T-helper 2 cell treated with Interferon-gamma antibody and Interleukin-4, amounts not matched to agents 5 μg/mL and 100 μg/mL, for 36 hours (primary cell): ENCODE measurements at places on chromosomes 16 and 17.

DNA sequence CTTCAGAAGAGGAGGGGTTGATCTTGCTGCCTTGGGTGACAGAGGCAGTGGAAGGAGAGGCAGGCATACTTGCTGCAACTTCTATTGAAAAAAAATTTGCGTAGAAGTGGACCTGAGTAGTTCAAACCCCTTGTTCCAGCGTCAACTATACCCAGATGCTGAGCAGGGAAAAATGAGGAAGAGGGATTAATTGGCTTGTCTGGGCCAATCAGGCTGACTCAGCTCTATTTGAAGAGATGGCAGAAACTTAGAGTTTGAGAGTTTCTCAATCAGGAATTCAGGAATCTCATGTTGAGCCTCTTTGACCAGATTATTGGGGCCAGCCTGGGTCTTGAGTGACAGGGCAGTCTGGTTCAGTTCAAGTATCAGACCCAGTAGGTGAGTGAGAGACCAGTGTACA, 17.6 kb downstream of the CASC3 start:
- DNase-seq: no peak

GRCh38 chr16:5020551-5020950, 13.2 kb downstream of the NAGPA start:
- no peak for DNase-seq

DNA sequence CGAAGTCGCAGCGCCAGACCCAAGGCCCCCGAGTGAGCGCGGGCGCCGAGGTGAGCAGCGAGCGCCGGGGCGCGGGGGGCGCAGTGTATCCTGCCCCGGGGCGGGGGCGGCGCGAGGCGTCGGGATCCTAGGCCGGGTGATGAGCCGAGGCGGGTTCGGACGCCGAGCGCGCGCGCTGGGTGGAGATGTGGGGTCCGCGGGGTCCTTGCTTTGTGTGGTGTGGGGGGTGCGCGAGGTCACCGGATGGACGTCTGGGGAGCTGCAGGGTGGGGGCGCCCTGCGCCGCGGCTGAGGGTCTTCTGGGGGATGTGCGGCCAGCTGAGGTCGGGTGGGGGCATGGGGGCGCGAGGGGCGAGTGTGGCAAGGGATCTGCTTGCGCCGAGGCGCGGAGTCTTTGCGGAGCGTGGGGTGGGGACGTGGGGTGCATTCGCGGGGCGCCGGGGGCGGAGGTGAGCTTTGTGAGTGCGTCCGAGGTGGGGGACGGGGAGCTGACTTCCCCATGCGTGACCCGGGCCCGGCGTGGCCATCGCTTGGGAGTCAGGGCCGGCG, 560 bp downstream of the RAI1 start:
- DNase-seq: peak; percentile 30

DNA sequence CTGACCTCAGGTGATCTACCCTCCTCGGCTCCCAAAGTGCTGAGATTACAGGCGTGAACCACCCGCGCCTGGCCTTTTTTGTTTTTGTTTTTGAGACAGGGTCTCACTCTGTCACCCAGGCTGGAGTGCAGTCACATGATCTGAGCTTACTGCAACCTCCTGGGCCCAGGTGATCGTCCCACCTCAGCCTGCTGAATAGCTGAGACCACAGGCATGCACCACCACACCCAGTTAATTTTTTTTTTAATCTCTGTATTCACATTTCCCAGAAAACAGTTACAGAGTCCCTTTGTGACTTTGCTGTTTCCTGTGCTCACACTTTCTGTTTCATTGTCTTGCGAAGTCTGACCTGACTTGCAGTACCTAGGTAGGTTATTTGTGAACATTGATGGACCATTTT, 2.7 kb downstream of the CLUAP1 start:
- DNase-seq: peak; percentile 46

DNA sequence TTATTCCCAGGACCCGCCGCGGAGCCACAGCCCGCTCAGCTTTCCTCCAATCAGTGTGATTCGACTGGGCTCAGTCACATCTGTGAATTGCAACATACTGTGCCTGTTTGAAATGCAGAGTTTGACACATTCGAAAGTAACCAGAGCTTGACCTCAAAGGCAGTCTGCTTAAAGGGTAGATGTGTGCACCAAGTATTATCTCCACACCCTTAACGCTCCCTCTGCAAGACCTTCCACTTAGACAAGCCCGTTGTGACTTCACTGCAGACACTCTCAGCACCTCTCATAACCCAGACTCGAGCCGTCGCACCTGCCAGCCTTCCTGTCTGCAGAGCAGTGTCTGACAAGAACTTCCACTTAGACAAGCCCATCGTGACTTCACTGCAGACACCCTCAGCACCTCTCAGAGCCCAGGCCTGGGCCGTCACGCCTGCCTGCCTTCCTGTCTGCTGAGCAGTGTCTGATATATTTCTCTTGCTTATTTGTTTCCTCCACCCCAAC, 3.7 kb downstream of the KLHDC4 start:
- no peak for DNase-seq

GRCh38 chr16:51045186-51045585, 105.9 kb downstream of the SALL1 start:
- no peak for DNase-seq

GRCh38 chr16:2043667-2044451, 3.8 kb downstream of the NTHL1 start:
- no peak for DNase-seq

GRCh38 chr16:12131755-12132154, 155.2 kb downstream of the SNX29 start:
- no peak for DNase-seq

GRCh38 chr17:1272701-1273100, 2.5 kb downstream of the BHLHA9 start:
- no peak for DNase-seq
